ENCODE measurements at places on chromosomes 16 and 17. TPM values are rescaled to one million over a fixed set of nuclear protein-coding genes. Genes with fewer than 3 reads are reported as not detected.

The TNS4 gene
- 15.2 TPM for total RNA-seq

The ACSM2B gene
- total RNA-seq: not detected

The CD79B gene
- 39.1 TPM for total RNA-seq

The OR3A3 gene
- not detected for total RNA-seq

The TNFSF13 gene
- 0.71 TPM for total RNA-seq

The CACNA1H gene
- total RNA-seq: 0.26 TPM

The ZG16B gene
- 3.0 TPM for total RNA-seq

The CD300LB gene
- total RNA-seq: not detected

The ENPP7 gene
- total RNA-seq: 0.10 TPM

The AGRP gene
- total RNA-seq: not detected

The CHST5 gene
- not detected for total RNA-seq

The KCNJ12 gene
- not detected for total RNA-seq

The NOTUM gene
- 0.40 TPM for total RNA-seq

The EME1 gene
- total RNA-seq: 47.7 TPM

The MMP28 gene
- not detected for total RNA-seq

The RRAD gene
- total RNA-seq: 0.48 TPM

The SARM1 gene
- 18.3 TPM for total RNA-seq

The ZNF385C gene
- total RNA-seq: not detected

The KRT26 gene
- total RNA-seq: not detected

The PLA2G10 gene
- not detected for total RNA-seq

The TMEM92 gene
- not detected for total RNA-seq

The CCT6B gene
- total RNA-seq: 1.1 TPM

The QPRT gene
- 9.7 TPM for total RNA-seq

The ALDH3A1 gene
- 0.14 TPM for total RNA-seq

The ZSCAN10 gene
- not detected for total RNA-seq

The GDPD1 gene
- 3.5 TPM for total RNA-seq

The KRTAP3-1 gene
- not detected for total RNA-seq

The OR3A2 gene
- 2.7 TPM for total RNA-seq

The SLC4A1 gene
- not detected for total RNA-seq

The CES1 gene
- total RNA-seq: not detected

The LRRC37A gene
- total RNA-seq: 4.1 TPM

The AXIN2 gene
- 4.4 TPM for total RNA-seq

The ODAD4 gene
- total RNA-seq: 0.77 TPM

The IGSF6 gene
- total RNA-seq: 0.12 TPM

The SLC12A3 gene
- total RNA-seq: not detected

The SCGB1C2 gene
- not detected for total RNA-seq

The SLC35B1 gene
- 48.3 TPM for total RNA-seq

The EPX gene
- total RNA-seq: not detected

The RHBDF1 gene
- total RNA-seq: 0.43 TPM

The PPY gene
- not detected for total RNA-seq

The DNAH9 gene
- not detected for total RNA-seq

The AANAT gene
- total RNA-seq: not detected

The ATP1B2 gene
- 0.12 TPM for total RNA-seq

The TMC7 gene
- not detected for total RNA-seq

The GDE1 gene
- 19.0 TPM for total RNA-seq

The MNT gene
- total RNA-seq: 13.9 TPM

The TM4SF5 gene
- total RNA-seq: not detected

The EFCAB13 gene
- total RNA-seq: 7.8 TPM

The CNTNAP1 gene
- total RNA-seq: 1.9 TPM

The ITGA2B gene
- total RNA-seq: 1.4 TPM

The DBNDD1 gene
- total RNA-seq: 0.94 TPM

The MRPS34 gene
- 152 TPM for total RNA-seq

The PRR35 gene
- total RNA-seq: not detected
